Activated T-helper 9 cell treated with anti-CD3 and anti-CD28 coated beads, Interleukin-2, amount 50 U/mL, for 16 hours (primary cell): ENCODE measurements at places on chromosomes 4 and X.

DNA sequence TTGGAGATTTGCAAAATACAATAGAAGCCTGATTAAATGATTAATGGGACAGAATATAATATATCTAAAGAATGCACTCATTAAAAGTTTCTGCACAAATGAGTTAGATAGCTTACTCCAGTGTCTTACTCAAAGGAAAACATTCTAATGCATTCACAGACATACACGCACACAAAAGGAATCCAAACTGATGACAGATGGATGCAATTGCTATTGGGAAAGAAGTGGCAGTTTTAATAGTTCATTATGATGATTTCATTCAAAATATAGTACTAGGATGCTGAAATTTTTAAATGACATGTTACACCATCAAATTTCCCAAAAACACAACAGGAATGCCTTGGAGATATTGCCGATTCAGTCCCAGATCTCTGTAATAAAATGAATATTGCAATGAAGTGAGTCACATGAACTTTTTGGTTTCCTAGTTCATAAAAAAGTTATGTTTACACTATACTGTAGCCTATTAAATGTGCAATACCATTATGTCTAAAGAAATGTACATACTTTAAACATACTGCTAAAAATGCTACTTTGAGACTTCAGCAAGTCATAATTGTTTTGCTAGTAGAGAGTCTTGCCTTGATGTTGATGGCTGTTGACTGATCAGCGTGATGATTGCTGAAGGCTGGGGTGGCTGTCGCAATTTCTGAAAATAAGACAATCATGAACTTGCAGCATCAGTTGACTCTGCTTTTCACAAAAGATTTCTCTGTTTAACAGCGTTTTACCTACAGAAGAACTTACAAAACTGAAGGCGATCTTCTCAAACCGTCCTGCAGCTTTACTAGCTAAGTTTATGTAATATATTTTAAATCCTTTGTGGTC, 45.6 kb downstream of the BBS12 start:
- no peak for DNase-seq

DNA sequence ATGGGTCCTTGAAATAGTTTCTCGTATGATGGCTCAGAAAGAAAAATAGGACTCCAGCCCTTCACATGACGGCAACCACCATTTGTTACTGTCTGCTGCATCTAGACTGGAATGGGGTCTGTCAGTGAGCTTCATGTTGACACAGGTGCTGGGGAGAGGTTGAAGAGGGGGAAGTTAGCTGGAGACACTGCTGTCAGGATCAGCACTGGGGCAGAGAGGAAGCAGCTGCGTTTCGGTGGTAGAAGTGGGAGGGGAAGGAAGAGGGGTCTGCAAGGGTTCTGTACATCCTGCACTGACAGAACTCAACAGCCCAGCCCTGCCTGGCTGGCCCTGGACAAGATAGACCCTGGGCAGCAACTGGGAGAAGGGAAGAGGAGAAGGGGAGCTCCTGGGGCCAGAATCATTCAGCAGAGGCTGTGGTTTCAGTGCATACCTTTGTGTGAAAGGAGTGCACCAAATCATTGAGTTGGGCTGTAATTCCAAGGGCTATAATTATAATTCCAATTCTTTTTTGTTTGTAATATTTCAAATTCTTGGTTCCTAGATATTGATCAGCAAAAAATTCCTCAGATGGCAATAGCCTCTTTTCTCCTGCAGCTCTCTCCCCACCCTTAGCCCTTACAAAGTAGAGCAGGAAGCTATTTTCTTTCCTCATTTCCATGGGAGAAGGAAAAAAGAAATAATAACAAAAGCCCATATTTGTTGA, 119.4 kb upstream of the C1GALT1C1 start:
- DNase-seq: no peak

GRCh38 chr4:1592068-1592708, 91.9 kb downstream of the FAM53A start:
- no peak for DNase-seq

DNA sequence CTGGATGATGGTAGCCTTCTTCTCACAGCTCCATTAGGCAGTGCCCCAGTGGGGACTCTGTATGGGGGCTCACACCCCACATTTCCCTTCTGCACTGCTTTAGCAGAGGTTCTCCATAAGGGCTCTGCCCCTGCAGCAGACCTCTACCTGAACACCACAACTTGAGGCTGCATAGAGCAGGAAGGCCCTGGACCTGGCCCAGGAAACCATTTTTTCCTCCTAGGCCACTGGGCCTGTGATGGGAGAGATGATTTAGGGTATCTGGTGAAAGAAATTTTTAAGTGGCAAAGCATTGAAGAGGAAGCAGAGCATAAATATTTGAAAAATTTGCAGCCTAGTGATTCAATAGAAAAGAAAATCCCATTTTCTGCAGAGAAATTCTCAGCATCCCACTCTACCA, 17.3 kb downstream of the F8A3 start:
- DNase-seq: no peak

DNA sequence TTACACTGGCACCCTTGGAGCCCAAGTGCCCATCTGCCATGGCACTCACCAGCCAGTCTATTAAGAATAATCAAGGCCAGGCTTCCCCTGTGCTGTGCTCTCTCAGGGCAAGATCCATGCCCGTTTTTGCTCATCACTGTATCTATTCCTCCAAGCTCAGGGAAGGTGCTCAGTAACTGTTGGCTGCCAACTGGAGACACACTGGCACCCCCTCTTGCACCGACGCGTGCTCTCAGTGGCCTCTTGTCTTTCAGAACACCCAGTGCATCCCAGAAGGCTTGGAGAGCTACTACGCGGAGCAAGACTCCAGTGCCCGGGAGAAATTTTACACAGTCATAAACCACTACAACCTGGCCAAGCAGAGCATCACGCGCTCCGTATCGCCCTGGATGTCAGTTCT, 30.1 kb downstream of the NSG1 start:
- no peak for DNase-seq

- no peak for DNase-seq
Observed at GRCh38 chr4:28073860-28074555, 1213.4 kb downstream of the STIM2 start.

DNA sequence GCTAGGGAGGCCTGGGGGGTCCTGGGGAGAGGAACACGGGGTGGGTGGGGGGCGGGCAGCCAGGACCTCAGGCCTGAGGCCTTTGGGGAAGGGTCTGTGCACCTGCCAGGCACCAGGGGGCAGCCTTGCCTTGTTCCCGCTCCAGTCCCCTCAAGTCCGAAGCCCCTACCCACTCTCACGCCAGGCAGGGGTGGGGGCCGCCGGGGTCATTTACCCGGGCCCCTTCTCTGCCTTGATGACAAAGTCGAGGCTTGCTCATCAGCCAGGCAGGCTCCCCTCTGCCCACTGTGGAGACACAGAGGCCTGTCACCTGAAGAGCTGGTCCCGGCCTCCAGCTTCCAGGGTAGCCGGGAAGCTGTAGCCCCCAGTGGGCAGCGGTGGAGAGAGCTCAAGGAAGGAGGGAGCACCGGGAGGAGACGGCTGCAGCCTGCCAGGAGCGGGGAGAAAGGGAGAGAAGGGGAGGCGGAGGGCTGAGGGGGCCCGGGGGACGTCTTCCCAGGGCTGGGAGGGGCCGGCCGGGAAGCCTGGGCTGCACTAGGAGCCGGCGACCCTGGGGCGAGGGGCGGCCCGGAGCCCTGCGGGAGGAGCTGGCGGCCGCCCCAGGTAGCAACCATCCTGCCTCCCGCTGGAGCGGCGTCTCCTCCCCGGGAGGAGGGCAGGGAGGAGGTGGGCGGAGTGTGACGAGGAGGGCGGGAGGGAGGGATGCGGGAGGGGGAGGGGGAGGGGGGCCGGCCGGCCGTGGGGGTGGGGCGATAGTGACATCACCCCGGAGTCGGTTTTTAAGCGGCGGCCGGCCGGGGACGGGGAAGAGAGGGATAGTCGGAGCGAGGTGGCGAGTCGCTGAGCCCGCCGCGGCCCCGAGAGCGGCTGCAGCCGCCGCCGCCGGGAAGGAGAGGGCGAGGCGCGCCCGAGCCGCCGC, at the start of gene SLC6A8:
TSS of gene SLC6A8 (plus strand) at position 806 of the 919 bp plus-strand sequence. CDS start 649 bp downstream, outside the sequence.
- DNase-seq: no peak

DNA sequence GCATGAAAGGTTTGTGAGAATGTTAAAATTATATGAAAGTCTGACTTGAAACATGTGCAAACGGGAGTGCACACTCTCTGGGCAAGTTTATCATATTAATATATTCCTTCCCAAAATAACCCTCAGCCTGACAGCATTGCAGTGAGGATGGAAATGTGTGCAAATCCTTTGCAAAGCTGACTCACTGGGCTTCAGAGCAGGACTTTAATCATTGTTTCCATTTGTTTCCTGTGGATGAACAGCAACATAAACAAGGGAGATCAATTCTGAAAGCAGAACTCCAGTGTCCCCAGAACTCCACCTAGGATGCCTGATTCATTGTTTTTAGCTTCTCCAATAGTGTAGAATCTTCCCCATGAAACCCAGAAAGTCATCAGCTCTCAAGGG, 32.9 kb downstream of the SLC2A9 start:
- DNase-seq: no peak

GRCh38 chr4:42786350-42787078, 106.0 kb upstream of the GRXCR1 start:
- no peak for DNase-seq

GRCh38 chr4:67394879-67395278, 150.4 kb downstream of the CENPC start:
- DNase-seq: no peak

GRCh38 chr4:6476893-6477292, 4.5 kb upstream of the PPP2R2C start:
- DNase-seq: no peak

DNA sequence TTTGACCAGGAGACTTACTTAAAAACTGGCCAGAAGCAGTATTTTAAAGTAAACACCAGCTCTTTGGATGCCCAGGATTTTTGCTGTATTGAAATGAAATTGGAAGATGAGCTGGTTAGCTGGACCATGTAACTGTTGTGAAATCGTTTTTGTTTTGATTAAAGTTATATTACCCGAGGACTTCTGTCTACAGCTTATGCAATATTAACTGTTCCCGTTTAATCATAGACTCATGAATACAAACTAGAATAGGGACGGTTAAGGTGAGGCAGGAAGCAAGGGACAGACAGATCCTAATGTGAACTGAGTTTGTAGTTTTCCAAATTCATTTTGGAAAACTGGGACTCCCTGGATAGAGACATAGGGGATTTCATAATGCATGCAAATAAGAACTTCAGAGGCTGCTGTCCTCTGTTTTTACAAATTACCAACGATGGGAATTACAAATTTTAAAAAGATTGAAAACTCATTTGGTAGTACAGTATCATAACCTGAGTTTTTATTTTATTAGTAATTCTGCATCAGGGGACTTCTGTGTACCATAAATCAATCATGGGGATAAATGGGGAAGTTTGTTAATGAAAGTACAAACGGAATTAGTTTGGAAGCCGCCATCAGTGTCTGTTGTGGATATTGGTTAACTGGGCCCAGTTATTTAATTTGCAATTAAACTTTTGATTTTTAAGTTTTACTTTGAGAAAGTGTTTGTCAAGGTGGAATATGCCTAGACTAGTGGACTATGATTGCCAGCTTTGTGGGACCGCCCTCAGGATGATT, 304.4 kb downstream of the AFF2 start:
- DNase-seq: no peak

GRCh38 chr4:113636877-113637276, 124.7 kb downstream of the CAMK2D start:
- DNase-seq: peak; percentile 3

- DNase-seq: no peak
Observed at GRCh38 chr4:136643416-136643815, 888.9 kb downstream of the PCDH18 start.

DNA sequence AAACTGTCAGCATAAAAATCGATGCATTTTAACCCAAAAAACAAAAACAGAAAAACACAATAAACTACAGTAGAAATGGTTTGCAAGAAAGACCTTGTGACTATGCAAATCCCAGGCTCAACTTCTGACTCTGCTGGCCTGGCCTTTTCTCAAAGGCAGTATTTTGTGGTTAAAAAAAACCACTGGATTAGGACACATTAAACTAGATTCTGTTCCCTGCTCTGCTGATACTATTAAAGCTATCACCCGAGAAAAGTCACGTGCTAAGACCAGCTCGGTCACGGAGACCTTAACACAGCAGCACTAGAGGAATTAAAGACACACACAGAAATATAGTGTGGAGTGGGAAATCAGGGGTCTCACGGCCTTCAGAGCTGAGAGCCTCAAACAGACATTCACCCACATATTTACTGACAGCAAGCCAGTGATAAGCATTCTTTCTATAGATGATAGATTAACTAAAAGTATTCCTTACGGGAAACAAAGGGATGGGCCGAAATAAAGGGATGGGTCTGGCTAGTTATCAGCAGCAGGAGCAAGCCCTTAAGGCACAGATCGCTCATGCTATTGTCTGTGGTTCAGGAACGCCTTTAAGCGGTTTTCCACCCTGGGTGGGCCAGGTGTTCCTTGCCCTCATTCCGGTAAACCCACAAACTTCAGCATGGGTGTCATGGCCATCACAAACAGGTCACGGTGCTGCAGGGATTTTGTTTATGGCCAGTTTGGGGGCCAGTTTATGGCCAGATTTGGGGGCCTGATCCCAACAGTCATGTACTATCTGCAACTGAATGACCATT, 16.1 kb downstream of the CBR4 start:
- DNase-seq: no peak

GRCh38 chr4:33989820-33990443, 2254.4 kb downstream of the ARAP2 start:
- no peak for DNase-seq

GRCh38 chr4:152485726-152486276, 50.1 kb downstream of the FBXW7 start:
- no peak for DNase-seq
